ENCODE measurements at places on chromosomes 3 and 15. TPM values are rescaled to one million over a fixed set of nuclear protein-coding genes. Genes with fewer than 3 reads are reported as not detected.

Gene RTP3
- not detected for total RNA-seq

DNA sequence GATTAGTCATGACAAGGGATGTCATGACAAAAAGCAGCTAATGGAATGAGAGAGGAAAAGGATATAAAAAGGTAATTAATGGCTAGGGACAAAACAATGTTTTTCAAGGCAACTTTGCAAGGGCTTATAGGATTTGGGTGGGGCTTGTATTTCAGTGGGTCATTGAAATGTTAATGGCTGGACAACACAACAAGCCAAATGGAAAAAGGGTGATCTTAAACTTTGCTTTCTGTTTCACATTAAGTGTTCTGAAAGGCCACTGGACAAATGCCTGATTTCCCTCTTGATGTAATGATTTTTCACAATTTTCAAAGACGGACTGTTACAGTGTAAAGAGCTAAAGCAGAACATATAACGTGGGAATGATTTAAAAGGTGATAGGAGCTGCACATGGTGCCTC is 345.0 kb downstream of the TUSC7 start:
- DNase-seq: no peak

Gene NISCH
- total RNA-seq: 60.5 TPM

Gene GOLGA8G
- 0.09 TPM for total RNA-seq

Gene GHSR
- not detected for total RNA-seq

GRCh38 chr3:3842356-3842755 is 43.1 kb downstream of the LRRN1 start:
- DNase-seq: no peak

- no peak for DNase-seq
Observed at GRCh38 chr3:148790370-148790769, 37.2 kb upstream of the CPB1 start.

DNA sequence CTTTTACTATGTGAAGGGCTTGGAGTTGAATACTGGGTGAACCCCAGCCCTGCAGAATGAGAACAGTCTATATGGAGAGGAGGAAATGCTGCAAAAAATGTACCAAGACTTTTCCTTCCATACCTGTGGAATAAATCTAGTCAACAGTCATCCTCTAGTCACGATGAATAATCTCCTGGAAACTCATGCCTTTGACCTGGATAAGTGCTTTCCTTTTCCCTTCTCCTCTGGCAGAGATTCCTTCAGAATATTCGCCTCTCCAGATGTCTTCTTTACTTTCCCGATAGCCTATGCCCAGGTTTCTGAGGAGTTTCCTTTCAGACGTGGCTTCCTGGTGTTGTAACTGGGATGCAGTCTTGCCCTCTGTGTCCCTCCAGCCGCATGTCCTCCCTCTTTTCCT is 28.1 kb downstream of the CCNL1 start:
- DNase-seq: no peak

Gene PGBD4
- 2.6 TPM for total RNA-seq

GRCh38 chr3:9817436-9817835 is 7.4 kb downstream of the TTLL3 start:
- DNase-seq: peak; percentile 16

GRCh38 chr3:194592798-194593752 is 40.1 kb downstream of the TMEM44 start:
- peak; percentile 97 for DNase-seq

DNA sequence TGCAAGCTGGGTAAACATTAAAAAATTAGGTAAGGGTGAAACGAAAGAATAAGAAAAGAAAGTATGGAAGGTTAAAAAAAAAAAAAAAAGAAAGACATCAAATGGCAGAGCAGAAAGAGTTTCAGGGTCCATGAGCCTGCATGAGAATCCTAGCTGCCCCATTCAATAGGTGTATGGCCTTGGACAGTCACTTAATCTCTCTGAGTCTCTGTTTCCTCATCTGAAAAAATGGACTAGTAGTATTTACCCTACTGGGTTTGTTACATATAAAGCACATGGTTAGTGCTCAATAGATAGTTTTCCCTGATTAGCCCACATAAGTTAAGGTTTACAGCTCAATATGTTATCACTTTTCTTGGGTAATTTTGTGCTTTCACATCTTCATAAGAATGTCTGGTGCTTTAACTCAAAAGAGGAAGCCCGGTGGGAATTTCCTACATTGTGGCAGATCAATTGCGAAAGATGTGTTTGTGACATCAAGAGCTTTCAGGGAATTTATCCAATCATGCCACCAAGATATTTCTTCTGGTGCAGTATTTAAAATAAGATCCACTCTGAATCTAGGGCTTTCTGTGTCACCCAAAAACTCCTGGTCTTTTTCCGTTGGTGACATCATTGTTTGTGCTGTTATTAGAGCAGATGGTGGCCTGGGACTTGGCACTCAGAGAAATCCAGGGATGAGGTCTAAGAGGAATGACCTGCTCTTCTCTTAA is 57.2 kb upstream of the UBE2E1 start:
- peak; percentile 79 for DNase-seq

DNA sequence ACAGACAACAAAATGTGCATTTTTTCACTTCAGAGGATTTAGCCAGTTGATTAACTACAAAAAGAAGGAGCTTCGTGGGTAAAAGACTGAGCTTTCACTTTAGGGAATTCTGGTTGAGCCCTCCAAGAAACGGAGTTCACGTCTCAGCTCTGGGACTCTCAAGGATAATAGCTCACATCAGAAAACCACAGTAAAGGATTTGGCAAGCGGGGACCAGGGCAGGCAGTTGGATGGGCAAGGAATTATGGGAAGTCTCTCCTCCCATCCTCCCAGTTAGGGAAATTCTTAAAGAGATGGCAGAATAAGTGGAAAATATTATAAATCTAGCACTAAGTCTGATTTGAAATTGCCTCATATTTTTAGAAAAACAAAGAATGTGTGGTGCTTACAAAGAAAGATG is 188.3 kb upstream of the EOMES start:
- no peak for DNase-seq

Gene ERC2
- total RNA-seq: 0.44 TPM

DNA sequence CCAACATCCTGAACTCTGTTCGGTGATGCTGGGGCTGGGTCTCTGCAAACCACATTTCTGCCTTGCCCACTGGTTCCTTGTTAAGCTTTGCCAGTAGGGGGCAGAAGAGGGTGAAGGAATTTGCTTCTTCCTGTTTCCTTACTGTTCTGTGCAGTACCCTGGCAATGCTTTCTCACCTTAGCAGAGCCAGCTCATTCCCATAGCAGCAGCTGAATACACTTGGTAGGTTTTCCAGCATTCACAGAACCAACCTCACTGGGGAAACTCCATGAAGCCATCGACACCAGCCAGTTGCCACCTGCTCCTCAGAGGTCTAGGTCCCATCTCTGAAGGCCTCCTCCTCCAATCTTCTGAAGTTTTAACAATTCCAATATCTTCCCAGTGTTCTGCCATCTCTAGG is 308.4 kb downstream of the PDCD6IP start:
- peak; percentile 47 for DNase-seq

DNA sequence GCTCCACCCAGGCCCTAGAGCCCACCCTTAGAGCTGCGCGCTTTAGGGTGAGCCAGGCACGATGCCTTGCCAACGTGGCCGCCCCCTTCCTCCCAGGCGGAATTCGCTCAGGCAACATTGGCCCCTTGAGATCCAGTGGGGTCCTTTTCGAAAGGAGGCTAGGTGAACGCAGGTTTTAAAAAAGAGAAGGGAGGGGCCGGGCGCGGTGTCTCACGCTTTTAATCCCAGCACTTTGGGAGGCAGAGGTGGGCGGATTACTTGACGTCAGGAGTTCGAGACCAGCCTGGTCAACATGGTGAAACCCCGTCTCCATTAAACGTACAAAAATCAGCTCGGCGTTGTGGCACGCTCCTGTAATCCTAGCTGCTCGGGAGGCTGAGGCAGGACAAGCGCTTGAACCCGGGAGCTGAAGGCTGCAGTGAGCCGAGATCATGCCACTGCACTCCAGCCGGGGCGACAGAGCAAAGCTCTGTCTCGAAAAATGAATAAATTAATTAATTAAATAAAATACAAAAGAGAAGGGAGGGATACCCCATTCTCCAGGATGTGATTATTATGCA is 984 bp upstream of the RPP25 start:
- no peak for DNase-seq

- no peak for DNase-seq
Observed at GRCh38 chr3:160099834-160100233, 111.2 kb downstream of the IL12A start.

DNA sequence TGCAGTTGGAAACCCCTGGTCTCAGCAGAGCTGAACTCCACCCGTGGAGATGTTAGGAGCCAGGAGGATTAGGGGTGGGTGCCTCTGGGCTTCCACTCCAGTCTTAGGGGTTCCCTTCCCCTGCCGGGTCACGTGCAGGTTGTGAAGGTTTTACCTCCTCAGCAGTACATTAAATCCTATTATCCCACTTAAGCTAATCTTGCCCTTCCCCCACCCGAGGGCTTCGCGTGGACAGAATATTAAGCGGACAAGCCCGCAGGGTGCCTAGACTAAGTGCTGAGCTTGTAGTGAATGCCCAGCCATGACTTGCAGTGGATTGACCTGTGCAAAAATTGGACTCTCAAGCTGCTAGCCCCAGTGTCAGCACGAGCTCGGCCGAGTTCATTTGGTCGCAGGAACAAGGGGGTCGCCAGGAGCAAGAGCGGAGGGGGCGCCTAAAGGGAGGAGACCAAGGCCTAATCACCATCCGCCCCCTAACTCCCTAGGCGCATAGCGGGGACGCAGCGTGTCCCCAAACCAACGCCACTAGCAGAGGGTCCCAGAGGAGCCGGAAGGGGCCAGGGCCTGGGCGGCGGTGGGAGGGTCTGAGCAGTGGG is 498 bp upstream of the SEMA4B start:
- no peak for DNase-seq

Gene LNP1
- total RNA-seq: 1.2 TPM

DNA sequence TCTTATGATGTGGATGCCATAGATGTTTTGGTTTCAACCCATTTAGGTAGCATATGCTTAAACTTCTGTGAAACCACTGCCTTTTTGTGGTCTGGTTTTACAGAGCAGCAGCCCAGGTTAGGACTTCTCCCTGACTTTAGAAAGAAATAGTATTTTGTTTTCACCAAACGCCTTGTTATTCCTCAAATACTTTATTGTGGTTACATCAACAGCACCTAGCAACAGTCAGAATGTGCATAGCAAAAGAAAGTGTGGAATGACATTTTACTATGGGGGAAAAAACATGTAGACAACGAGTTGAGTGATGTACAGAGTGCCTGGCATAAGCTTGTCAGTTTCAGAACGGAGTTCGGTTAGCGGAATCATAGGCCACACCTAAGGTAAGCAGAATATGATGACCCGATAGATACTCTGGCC is 159.2 kb downstream of the TPRG1 start:
- no peak for DNase-seq

DNA sequence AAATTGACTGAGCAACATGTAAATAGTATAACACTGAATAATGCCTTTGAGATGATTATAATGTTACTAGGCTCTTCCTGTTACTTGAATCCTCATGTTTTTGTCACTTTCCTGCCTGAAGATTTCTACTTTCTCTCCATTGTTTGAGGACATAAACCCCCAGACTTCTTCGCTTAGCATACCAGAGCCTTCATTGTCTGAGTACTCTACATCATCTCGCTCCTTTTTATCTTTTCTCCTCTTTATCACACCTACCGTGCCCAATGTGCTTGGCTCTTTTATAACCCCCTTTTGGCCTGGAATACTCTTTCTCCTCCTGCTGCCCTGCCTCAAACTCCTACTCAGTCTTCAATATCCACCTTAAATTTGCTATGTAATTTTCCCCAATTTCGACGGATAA is 30.3 kb upstream of the MGA start:
- DNase-seq: no peak

GRCh38 chr3:83096-83495 is 113.5 kb upstream of the CHL1 start:
- DNase-seq: no peak

DNA sequence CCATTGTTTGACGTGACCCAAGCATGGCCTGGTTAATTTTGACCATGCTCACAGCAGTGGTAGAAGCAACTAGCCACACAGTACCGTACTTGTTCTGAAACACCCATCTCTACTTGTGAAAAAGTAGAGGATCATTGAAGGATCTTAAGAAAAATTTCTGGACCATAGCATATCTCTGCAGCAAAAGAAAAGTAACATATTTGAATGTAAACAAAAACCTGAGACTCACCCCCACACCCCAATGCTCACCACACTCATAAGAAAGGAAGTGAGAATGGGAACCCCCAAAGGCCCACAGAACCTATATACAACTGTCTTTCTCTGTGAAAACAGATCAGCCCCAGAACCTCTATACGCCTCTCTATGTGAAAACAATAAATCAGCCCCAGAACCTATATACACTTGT is 33.8 kb upstream of the TFRC start:
- DNase-seq: no peak

Gene GPX1
- total RNA-seq: 589 TPM

GRCh38 chr3:114362815-114363214 is 69.0 kb downstream of the TIGIT start:
- DNase-seq: peak; percentile 33

DNA sequence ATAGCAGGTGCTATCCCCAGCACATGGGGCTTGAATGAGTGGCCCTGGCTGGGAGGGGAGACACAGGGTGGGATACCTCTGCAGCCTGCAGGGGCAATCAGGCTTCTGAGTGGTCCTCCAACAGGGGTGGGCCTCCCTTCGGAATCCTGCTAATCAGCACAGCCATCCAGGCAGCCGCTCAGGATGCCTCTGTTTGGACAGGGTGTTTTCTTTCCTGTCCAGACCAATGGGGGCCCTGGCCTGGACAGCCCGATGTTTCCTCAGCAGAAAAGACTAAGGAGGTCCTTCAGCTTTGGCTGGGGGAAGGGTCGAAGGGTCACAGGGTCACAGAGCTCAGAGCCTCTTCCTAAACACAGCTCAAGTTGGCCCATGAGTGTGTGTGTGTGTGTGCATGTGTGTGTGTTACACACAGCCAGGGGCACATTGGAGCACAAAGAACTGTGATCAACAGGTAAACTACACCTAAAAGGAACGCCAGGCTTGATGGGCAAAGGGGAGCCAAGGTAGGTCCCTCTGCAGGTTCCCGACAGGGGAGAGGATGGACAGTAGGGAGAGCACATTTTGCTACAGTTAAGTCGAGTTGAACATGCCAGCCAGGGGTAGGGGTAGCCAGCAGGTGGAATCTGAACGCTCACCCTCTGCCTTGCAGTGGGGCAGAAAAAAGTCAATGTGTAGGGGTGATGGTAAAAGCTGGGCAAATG is 1.1 kb upstream of the HAPLN3 start:
- DNase-seq: no peak

- no peak for DNase-seq
Observed at GRCh38 chr3:130715616-130716015, 31.0 kb downstream of the PIK3R4 start.

- DNase-seq: no peak
Observed at GRCh38 chr15:60283936-60284335, 113.8 kb downstream of the ANXA2 start.

DNA sequence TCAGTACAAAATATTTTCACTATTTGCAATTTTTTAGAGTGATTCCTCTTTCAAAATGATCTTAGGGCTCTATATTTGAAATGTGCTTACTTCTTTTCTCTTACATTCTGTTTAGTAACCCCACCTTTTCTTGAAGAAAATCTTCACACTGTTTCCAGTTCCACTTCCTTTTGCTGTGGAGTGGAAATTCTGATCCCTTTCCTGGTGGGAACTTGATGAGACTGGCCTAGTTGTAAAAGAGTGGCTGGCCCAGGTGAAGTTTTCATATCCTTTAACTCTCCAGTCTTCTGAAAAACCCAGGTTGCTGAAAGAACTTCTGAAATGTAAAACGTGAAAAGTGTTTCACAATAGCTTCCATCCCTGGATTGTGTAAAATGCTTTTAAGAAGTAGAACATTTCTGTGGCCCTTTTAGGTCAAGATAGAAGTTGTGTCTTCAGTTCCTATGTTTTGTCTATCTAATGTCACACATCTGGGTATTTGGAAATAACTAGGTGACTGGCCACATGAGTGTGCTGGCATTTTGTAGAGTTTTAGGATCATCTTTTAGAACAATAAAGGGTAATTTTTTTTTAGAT is 84.8 kb upstream of the LRIG1 start:
- DNase-seq: no peak
